ENCODE measurements at places on chromosomes 11 and 22. TPM values are rescaled to one million over a fixed set of nuclear protein-coding genes. Genes with fewer than 3 reads are reported as not detected.

Gene UCP2
- total RNA-seq: 11.8 TPM

DNA sequence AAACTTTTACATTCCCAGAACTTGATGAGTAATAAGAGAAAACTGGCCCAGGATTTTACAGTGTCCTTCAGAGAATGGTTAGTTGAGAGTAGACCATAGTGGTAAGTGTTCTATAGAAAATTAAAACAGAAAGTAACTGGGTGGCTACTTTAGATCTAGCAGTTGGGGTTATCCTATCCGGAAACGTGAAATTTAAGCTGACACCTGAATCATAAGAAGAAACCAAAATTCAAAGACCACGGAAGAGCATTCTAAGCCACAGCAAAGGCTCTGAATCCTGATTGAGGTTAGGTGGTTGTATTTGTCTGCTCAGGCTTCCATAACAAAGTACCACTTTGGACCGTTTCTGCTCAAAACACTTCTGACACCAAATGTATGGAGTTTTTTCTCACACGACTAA lies 34.0 kb downstream of the TTC17 start:
- no peak for DNase-seq

Gene OR52H1
- total RNA-seq: not detected

- no peak for DNase-seq
These were observed 732.7 kb downstream of the TBC1D22A start for GRCh38 chr22:47495110-47495509.

Gene SAA4
- total RNA-seq: not detected

DNA sequence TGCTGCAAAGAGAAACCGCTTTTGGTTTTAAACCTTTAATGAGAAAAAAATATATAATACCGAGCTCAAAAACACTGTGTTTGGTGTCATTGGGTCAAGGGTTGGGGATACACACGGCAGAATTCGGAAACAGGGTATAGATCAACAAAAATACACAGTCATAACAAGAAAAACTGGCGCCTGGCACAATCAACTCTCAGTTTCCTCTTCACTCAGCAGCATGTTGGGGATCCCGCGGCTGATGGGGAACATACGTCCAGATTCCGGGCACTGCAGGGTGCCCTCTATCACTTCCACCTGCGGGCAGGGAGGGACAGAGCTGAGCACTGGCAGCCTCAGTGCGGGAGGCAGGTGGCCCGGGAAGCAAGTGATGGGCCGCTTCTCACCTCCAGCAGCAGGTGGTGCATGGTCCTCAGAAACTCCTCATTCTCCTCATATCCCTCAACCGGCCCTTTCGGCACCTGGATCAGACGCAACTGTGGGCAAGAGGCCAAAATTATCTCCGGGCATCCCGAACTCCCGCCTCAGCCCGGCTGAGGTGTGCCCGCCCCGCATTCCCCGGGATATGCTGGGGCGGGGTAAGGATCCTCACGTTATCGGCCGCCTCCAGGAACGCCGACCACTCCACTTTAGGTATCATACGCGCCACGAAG lies 561 bp downstream of the TRMT112 start:
- peak; percentile 25 for DNase-seq

DNA sequence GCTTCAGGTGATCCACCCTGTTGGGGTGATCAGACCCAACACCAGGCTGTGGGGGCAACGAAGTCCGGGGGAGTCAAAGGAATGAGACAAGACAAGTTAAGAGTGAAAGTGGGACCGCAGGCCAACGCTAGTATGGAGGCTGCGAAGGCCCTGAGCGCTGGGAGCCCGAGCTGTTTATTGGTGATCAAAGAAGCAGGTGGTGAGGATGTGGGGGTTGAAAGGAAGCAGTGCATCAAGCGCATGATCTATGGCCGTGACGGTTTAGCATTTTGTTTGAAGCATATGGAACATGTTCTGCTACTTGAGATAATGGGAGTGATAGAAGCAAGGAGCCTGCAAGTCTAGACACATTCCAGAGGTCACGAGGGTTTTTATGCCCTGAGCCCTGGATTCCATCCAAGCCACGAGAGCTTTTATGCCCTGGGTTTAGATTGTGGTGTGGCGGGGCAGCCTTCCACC lies 49.5 kb downstream of the MCHR1 start:
- peak; percentile 67 for DNase-seq

GRCh38 chr22:19568337-19569275 lies 44.4 kb upstream of the CLDN5 start:
- DNase-seq: peak; percentile 73

Gene OR6T1
- not detected for total RNA-seq

Gene CARNS1
- total RNA-seq: not detected

GRCh38 chr11:111632516-111633220 lies 30.4 kb downstream of the SIK2 start:
- DNase-seq: no peak

DNA sequence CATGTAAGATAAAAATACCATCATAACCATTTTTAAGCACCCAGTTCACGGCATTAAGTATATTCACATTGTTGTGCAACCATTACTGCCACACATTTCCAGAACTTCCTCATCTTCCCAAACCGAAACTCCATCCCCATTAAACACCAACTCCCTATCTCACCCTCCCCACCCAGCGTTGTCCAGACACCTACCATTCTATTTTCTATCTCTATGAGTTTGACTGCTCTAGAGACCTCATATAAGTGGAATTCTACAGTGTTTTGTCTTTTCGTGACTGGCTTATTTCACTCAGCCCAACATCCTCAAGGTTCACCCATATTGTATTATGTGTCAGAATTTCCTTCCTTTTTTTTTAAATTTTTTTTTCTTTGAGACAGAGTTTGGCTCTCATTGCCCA lies 45.2 kb downstream of the PPFIA1 start:
- no peak for DNase-seq

Gene SERHL2
- 2.2 TPM for total RNA-seq

- DNase-seq: peak; percentile 61
These were observed 388.3 kb downstream of the NTM start for GRCh38 chr11:131758726-131759125.

GRCh38 chr11:115693002-115693401 lies 188.8 kb upstream of the CADM1 start:
- DNase-seq: no peak

Gene ASCC2
- total RNA-seq: 26.2 TPM

DNA sequence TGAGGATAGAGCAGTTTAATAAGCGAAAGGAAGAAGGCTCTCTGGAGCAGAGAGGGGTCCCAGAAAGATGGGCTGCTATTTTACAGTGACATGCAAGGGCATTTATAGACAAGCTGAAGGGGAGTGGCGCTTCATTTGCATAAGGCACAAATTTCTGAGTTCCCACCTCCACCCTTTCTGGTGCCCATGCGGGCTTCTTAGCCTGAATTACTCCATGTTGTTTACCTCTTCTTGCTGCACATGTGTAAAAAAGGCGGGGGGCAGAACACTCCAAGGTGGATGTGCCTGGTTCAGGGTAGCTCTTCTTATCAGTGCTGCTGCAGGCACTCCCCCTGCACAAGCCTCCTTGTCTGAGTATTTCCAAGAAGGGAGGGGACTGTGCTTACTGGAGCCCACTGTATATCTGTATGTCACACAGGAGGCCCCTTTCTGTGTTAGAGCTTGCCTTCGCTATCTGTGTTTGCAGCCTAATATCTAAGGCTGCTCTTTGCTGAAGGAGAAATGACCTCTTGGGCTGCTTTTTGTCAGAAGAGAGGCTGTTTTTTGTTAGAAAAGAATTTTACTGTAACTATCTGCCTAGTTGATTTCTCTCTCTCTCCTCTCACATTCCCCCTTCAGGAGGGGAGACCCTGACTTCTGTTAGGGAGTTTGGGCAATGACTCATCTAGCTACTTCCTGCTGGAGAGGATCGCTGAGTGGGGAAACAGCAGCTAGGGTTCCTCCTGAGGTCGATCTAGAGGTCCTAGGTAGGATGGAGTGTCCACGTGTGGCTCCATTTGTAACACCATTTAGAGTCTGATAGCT lies 1057.0 kb upstream of the CNTN5 start:
- peak; percentile 9 for DNase-seq

DNA sequence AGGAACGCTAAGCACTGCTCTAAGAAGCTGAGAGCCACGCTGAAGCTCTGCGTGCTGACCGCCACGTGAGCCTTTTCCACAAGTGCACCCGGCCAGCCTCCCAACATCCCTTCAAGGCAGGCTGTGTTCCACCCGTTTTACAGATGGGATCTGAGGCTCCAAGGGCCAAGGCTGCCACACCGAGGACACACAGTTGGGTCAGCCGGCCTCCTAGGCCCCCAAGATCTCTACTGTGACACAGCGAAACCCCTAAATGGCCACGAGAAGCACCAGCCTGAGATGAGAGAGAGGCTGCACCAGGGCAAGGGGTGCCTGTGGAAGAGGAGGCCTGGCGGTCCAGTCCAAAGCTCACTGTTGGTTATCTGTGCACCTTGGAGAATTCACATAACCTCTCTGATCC lies 11.8 kb upstream of the CD5 start:
- no peak for DNase-seq

DNA sequence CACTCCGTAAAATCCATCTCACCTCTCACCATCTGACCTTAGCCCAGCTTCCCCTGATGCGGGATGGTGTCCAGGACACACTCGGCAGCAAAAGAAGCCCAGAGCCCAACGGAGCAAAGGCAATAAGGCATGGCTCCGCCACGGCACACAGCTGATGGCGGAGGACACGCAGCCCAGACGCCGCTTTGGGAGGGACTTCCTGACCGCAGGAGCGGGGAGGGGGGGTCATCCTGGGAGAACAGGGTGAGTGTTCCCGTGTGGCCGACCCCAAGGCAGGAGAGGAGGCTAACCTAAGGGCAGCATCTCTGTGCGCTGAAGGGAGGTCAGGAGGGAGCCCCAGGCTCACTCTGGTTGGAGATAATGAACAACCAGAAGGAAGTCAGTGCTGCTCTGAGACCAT lies 71.3 kb downstream of the TRMU start:
- DNase-seq: no peak

- DNase-seq: no peak
These were observed 81.9 kb upstream of the SLC25A18 start for GRCh38 chr22:17481424-17481823.

- DNase-seq: peak; percentile 88
These were observed 3.6 kb downstream of the NEAT1 start for GRCh38 chr11:65425971-65426838.

Gene ACTN3
- under 0.01 TPM for total RNA-seq

GRCh38 chr11:70782401-70782913 lies 384.1 kb downstream of the CTTN start:
- no peak for DNase-seq

GRCh38 chr22:23282516-23282915 lies 102.2 kb downstream of the BCR start:
- no peak for DNase-seq

- DNase-seq: no peak
These were observed 754.4 kb upstream of the ARHGAP42 start for GRCh38 chr11:99932684-99933083.

DNA sequence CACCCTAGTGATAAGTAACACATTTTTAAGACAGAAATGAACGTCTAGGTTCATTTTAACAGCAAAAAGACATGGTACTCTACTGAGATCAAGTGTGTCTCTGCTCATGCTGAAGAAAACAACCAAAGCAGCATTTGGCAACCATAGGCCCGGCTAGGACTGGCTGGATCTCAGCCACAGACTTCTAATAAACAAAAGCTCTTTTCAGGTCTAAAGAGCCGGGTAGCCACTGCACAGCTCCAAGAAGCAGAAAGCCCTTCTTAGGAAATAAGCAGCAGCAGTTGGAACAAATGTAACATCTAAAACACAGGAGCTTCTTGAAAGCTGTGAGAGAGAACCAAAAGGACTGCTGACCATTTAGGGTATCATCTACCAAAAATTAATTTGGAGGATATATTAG lies 37.6 kb downstream of the PITPNB start:
- no peak for DNase-seq

Gene CABP4
- not detected for total RNA-seq

Gene MS4A4E
- not detected for total RNA-seq

Gene SLC17A6
- total RNA-seq: not detected

DNA sequence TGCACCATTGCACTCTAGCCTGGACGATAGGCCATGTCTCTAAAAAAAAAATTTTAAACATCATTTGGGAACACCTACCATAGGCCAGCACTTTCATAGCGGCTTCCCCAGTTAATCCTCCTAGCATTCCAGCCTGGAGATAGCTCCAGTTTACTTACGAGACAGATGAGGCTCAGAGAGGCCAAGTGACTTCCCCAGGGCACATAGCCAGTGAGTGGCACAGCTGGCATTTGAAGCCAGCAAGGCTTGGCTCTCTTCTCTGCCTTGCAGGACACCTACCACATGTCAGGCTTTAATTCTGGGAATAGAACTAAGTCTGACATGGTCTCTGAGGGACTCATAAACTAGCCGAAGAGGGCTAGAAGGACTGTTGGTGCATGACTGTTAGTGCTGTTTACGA lies 4.9 kb upstream of the TAGLN start:
- DNase-seq: no peak

Gene MAPK8IP2
- total RNA-seq: 0.39 TPM

DNA sequence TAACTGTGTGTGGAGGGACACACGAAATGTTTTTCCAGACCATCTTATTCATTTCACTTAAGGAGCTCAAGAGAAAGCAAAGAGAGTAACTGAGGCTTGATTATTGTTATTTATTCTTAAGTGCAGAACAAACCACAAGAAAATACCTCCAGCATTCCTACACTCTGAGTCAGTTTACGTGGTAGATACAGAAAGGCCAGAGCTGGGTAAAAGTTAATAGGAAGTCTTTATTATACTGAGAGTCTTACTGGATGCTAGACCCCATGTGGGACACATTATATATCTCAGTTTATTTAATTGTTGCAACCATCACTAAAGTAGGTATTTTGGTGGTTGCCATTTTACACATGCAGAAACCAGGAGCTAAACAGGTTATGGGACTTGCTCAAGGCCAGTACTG lies 261.4 kb upstream of the POU2AF2 start:
- peak; percentile 39 for DNase-seq

Gene MICALL1
- 8.4 TPM for total RNA-seq

- DNase-seq: no peak
These were observed 45.9 kb upstream of the ARFGAP3 start for GRCh38 chr22:42902875-42903510.

Gene TBX10
- not detected for total RNA-seq

GRCh38 chr22:48704335-48704734 lies 1123.3 kb downstream of the BRD1 start:
- DNase-seq: no peak

DNA sequence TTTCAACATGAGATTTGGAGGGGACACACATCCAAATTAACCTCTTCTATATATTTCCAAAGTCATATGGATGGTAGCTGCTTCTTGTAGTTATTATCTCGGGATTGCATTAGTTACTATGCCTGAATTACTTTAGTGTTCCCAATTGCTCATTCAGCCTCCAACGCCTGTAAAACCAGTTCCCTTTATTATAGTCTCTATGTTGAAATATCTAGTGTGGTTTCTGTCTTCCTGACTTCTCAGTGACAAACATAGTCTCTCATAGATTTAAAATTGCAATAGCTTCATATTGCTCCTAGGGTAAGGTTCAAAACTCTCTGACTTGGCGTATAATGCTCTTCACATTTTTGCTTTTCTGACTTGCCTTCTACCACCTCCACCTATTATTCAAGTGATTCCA lies 366.4 kb downstream of the CASP12 start:
- DNase-seq: no peak

GRCh38 chr11:11770296-11770695 lies 71.5 kb upstream of the USP47 start:
- DNase-seq: no peak

Gene GP1BB
- not detected for total RNA-seq

- peak; percentile 97 for DNase-seq
These were observed 2.2 kb upstream of the PNPLA3 start for GRCh38 chr22:43921370-43921769.

Measured in RPMI7951 (cell line).